ENCODE measurements at places on chromosomes 5 and 9.

- DNase-seq = no peak
Observed at GRCh38 chr9:84002344-84002743, 21.7 kb downstream of the RMI1 start.

- DNase-seq = no peak
Observed at GRCh38 chr5:161372682-161373344, 173.7 kb downstream of the GABRB2 start.

DNA sequence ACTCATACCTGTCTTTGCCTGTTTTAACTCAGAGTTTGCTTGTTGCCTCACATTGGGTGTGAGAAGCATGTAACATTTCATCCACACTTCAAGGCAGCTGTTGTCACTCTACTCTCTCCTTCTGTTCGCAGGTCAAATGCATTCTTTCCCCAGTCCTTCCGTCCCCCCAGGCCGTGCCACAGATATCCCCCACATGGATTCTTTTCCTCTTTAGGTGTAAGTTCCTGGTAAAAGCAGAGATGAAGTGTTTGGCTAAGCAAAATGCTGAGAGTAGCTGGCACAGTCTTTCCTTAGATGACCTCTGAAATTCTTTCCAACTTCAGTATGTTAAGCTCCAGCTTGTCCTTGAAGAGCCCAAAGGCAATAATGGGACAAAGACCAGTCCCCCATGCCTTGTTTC is 328.2 kb downstream of the SLIT3 start:
- DNase-seq = no peak

GRCh38 chr5:177098470-177099141 is 11.9 kb downstream of the FGFR4 start:
- DNase-seq = no peak

DNA sequence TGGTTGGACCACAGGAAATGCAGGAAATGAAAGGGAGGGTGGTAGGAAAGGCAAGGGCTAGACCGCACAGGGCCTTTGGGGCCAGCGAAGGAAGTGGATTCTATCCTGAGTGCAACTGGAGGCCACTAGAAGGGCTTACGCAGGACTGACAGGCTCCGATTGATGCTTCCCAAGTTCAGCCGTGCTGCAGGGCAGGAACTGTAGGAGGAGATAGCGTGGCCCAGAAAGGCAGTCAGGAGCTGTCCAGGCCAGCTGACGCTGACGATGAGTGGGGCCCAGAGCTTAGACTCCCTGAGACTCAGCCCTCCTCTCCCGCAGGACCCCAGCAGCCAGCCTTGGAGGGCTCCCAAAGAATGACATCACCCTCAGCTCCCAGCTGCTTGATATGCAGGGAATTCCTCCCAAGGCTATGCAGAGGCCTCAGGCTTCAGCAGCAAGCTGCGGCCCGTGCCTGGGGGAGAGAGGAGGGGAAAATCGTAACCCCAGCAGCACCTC is 48.8 kb downstream of the KCNIP1 start:
- peak; percentile 94 for DNase-seq

GRCh38 chr5:131495536-131496399 is 139.3 kb downstream of the RAPGEF6 start:
- DNase-seq = no peak

Data from fibroblast of upper back skin (primary cell).